Muscle of back (tissue), 13 donors: ENCODE measurements at places on chromosomes 1 and 21. TPM values are rescaled to one million over a fixed set of nuclear protein-coding genes. Genes with fewer than 3 reads are reported as not detected.

GRCh38 chr1:54580856-54581550 is 33.0 kb downstream of the ACOT11 start:
- no peak for DNase-seq

- DNase-seq: no peak
Observed at GRCh38 chr1:213728593-213729536, 258.9 kb upstream of the PROX1 start.

DNA sequence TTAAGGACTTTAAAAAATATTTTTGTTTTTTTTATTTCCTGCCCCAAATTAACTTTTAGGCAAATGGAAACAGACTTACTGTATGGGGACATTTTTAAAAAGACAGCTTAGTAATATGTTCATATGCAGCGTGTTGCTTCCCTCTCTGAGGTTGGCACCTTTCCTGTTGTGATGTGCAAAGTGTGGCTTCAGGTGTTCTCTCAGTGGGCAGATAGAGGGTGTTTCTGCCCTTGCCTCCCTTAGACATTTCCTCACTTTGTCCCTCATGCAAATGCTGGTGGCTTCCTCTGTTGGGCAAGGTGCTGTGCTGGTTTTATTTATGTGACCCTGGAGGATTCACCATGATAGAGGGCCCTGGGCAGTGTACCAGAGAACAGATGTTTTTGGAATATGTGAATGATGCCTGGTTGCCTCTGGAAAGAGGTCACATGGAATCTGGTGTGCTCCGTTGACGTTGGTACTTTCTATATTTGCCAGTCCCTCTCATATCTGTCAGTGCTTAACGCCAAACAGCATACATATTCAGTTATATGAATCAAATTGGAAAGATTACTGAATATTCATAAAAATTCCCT is 123.5 kb downstream of the PATJ start:
- no peak for DNase-seq

DNA sequence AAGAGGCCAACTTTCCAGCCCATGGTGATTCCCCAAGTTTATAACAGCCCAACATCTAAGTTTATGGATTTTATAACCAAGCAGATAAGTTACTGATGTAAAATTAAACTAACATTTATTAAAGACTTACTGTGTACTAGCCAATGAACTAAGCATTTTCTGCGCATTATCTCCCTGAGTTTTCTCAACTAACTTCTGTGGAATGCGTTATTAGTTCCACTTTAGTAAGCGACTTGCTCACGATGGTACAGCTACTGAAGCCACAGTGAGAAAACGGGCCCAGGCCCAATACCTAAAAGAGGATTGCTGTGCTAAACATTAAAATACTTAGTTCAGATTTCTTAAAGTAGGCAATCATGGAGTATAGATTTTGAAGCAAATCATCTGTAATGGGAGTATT is 61.0 kb downstream of the ZBTB18 start:
- DNase-seq: no peak

GRCh38 chr1:192795916-192796618 is 12.8 kb upstream of the RGS2 start:
- no peak for DNase-seq

- DNase-seq: no peak
Observed at GRCh38 chr1:35924838-35925237, 6.1 kb upstream of the AGO3 start.

GRCh38 chr1:116748272-116748671 is 6.0 kb upstream of the CD2 start:
- DNase-seq: no peak

- DNase-seq: no peak
Observed at GRCh38 chr1:175629318-175629694, 114.1 kb downstream of the TNR start.

The TEX38 gene
- polyA plus RNA-seq: not detected

The PGLYRP4 gene
- polyA plus RNA-seq: not detected

The SLAMF7 gene
- 0.64 TPM for polyA plus RNA-seq
